ENCODE measurements at places on chromosomes 7 and 10. TPM values are rescaled to one million over a fixed set of nuclear protein-coding genes. Genes with fewer than 3 reads are reported as not detected.

DNA sequence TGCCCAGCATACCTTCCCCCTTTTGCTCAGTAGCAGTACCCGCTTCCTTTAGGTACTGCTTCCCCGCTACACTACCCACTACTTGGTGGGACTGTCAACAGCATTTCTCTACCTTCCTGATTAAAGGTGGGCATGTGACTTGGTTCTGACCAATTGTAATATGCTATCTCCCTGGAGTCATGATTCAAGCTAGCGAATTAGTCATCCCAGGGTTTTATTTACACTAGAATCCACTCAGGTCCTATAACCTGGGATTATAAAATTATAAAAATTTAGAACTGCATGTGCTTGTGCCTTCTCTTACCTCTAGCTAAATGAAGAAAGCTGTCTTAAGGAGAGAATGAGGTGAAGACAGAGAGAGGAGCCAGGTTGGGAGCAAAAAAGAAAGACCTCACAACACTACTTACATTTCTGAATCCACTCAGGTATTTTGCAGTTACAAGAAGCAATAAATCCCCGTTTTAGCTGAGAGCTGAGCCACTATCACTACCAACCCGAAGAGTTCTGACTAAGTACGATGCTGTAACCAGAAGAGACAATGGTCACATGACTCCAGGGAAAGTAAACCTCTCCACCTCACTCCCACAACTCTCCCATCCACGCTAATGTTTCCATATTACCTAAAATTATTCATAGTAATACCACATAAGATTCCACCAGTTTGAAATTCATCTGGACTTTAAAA lies 9.7 kb downstream of the GBX1 start:
- peak; percentile 7 for DNase-seq
- peaks cover 31% of the 10 kb centered on the region for H3K27me3 ChIP-seq
- H3K4me1 ChIP-seq = no peaks in the 10 kb centered on the region
- H3K27ac ChIP-seq = no peak overlapping the region
- no peaks in the 10 kb centered on the region for H3K36me3 ChIP-seq

DNA sequence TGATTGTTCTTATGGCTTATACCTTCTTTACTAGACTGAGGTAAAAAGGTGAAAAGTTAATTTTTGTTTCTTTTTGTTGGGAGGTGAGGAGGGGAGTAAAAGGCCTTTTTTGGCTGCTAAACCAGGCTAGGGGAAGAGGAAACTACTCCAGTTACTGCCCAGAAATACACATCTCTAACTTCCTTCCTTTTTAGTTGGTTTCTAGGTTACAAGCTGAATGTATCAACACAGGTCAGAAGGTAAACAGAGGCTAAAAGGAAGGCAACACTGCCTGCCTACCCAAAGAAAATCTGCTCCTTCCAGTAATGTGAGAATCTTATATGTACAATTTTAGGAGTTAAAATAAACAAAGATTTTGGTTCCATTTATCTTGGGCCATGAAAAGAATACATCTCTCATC lies 140.4 kb downstream of the NRBF2 start:
- H3K4me3 ChIP-seq = no peak overlapping the region
- H3K36me3 ChIP-seq = no peaks in the 10 kb centered on the region
- no peak for DNase-seq
- H3K27me3 ChIP-seq = no peaks in the 10 kb centered on the region

DNA sequence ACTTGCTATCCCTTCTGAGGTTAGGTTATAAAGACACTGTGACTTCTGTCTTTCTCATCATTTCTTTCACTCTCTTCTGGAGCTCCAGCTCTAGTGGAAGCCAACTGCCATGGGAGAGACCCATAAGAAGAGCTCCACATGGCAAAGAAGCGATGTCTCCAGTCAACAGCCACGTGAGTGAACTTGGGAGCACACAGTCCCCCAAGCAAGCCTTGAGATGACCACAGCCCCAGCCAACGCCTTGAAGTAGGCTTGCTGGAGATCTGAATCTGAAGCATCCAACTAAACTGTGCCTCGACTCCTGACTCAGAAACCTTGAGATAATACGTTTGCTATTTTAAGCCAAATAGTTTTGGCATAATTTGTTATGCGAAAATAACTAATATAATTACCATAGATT lies 181.7 kb upstream of the GDF10 start:
- no peak for DNase-seq
- H3K36me3 ChIP-seq = no peaks in the 10 kb centered on the region
- no peaks in the 10 kb centered on the region for H3K4me1 ChIP-seq
- H3K27me3 ChIP-seq = peaks cover 2% of the 10 kb centered on the region

DNA sequence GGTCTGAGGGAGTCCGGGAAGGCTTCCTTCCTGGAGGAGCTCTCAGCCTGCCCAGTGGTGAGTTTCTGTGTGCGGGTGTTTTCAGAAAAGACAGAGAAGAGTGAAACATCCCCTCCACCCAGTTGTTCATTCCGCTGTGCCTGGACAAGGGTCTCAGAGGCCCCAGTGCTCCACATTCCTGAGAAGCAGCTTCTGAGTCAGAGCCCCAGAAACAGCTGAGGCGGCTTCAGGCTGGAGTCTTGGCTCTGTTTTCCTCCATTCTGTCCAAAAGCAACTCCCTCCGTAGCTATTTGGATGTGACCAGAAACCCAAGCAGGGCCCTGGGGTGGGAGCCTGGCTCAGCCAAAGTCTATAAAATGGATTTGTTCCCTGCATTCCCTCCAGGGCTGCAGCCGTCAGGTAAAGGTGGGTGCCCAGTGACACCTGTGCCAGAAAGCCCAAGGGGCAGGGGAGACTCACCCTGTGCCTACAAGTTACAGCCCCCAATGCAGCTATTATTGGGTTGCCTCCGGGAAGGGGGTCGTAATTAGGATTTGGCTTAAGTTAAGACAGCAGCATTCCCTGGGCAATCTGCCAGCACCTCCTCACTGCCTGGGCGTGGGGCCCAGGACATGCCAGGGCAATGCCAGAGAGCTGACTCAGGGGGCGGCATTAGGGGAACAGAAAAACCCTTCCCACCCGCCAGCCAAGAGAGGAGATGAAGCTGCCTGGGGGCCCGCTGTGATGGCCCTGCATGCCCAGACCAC lies 13.1 kb upstream of the CAMK2G start:
- peaks cover 35% of the 10 kb centered on the region for H3K4me1 ChIP-seq
- peak overlapping the region; percentile 32 for H3K4me3 ChIP-seq
- H3K27ac ChIP-seq = peak overlapping the region; percentile 81
- no peaks in the 10 kb centered on the region for H3K36me3 ChIP-seq

DNA sequence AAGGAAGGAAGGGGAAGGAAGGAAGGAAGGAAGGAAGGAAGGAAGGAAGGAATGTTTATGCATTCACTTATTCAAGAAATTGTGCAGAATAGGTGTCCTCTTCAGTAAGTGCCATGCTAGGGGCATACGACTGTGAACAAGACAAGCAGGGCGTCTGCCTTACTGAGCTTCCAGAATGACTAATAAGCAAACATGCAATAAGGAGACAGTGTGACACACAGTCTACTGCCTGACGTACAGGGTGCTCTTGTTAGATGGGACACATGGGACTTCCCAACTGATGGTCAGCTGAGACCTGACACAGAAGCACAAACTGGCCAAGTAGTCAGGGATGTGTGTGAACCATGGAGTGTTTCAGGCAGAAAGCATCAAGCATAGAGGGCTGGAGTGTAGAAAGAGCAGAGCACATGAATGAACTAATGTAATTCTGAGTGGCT lies 18.2 kb downstream of the DNAJC12 start:
- no peak overlapping the region for H3K4me3 ChIP-seq
- H3K27ac ChIP-seq = no peak overlapping the region
- no peaks in the 10 kb centered on the region for H3K27me3 ChIP-seq

DNA sequence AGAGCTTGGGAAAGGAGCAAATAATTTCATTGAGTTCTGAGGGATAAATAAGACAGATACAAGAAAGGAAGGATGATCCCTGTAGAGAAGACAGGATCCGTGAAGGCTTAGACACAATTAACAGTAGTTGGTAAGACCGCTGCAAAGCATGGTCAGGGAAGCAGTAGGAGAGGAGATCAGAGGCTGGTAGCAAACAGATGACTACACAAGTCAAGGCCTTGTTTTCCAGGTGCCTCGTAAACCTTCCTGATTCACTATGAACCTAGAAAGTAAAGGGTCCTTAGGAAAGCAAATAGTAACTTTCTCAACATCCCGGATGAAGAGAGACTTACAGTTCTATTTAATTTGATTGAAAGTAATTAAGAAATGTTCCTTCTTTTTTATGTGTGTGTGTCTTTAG lies 118.6 kb downstream of the GNAI1 start:
- no peaks in the 10 kb centered on the region for H3K4me1 ChIP-seq
- H3K27me3 ChIP-seq = no peaks in the 10 kb centered on the region
- DNase-seq = no peak
- no peak overlapping the region for H3K27ac ChIP-seq

DNA sequence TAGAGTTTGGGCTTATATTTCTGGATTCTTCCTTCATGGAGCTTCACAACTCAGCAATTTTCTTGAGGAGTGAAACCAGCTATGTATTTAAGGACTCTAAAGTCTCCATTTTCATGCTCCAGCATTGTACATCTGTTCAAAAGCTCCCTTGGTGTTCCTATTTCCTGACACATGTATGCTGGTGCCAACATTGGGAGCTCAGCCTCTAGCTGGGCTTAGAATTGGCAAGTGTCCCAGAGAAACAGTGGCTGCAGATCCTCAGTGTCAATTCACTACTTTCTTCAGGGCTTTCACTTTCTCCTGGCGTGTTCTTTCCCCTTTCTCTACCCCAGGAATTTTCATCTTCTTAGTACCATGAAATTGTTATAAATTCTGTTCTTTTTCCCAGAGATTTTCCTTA lies 103.1 kb downstream of the ZNF467 start:
- no peak for DNase-seq
- H3K4me3 ChIP-seq = no peak overlapping the region
- H3K27me3 ChIP-seq = peaks cover 3% of the 10 kb centered on the region
- H3K27ac ChIP-seq = no peak overlapping the region
- no peaks in the 10 kb centered on the region for H3K36me3 ChIP-seq
- H3K4me1 ChIP-seq = no peaks in the 10 kb centered on the region

GRCh38 chr7:12610899-12611298 lies 40.4 kb downstream of the SCIN start:
- no peak overlapping the region for H3K4me3 ChIP-seq
- no peaks in the 10 kb centered on the region for H3K27me3 ChIP-seq

GRCh38 chr7:117582219-117582704 lies 102.4 kb downstream of the CFTR start:
- no peaks in the 10 kb centered on the region for H3K36me3 ChIP-seq
- H3K4me3 ChIP-seq = no peak overlapping the region
- H3K4me1 ChIP-seq = peaks cover 7% of the 10 kb centered on the region
- no peaks in the 10 kb centered on the region for H3K27me3 ChIP-seq
- DNase-seq = peak; percentile 91

TMEM26 gene
- 0.18 TPM for total RNA-seq

LIPK gene
- total RNA-seq = not detected

GRCh38 chr7:110003827-110004226 lies 1087.1 kb upstream of the LRRN3 start:
- no peak overlapping the region for H3K4me3 ChIP-seq
- no peaks in the 10 kb centered on the region for H3K4me1 ChIP-seq
- no peaks in the 10 kb centered on the region for H3K36me3 ChIP-seq
- no peaks in the 10 kb centered on the region for H3K27me3 ChIP-seq
- H3K27ac ChIP-seq = no peak overlapping the region

DNA sequence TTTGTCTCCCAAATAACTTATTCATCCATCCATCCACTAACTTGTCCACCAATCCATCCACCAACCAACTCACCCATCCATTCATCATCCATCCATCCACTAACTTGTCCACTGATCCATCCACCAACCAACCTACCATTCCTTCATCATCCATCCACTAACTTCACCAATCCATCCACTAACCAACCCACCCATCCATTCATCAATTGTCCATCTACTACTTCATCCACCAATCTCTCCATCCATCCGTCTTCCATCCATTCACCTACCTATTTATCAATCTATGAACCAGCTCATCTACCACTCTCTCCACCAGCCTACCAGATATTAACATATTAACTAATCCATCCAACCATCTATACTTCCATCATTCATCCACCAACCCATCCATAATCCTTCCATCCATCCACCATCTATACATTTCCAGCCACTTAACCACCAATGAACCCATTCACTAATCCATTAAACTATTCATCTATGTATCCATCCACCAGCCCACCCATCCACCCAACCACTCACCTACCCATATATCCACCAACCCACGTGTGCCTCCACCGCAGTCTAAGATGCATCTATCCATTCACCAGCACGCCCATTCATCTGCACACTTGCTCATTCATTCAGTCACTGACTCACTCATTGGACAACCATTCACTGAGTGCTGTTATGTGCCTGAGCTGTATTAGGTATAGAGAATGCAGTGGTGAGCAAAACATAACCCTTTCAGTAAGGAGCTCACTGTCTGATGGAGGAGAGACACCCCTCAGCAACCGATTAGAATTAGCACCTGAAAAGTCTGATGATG lies 19.8 kb upstream of the TBL2 start:
- DNase-seq = no peak
- no peaks in the 10 kb centered on the region for H3K4me1 ChIP-seq
- H3K36me3 ChIP-seq = no peaks in the 10 kb centered on the region
- no peak overlapping the region for H3K27ac ChIP-seq
- H3K4me3 ChIP-seq = no peak overlapping the region

- H3K27ac ChIP-seq = peak overlapping the region; percentile 29
- H3K36me3 ChIP-seq = no peaks in the 10 kb centered on the region
- DNase-seq = peak; percentile 12
- H3K4me3 ChIP-seq = no peak overlapping the region
- H3K4me1 ChIP-seq = peaks cover 6% of the 10 kb centered on the region
Measured at GRCh38 chr7:92987538-92987937, 130.2 kb downstream of the SAMD9 start.
